Metanephros (tissue), 2 donors: ENCODE measurements at places on chromosomes 16 and 17. TPM values are rescaled to one million over a fixed set of nuclear protein-coding genes. Genes with fewer than 3 reads are reported as not detected.

Gene TPSD1
- total RNA-seq, result not detected

Gene KCNH6
- total RNA-seq, result 2.1 TPM

Gene KRT222
- not detected for total RNA-seq

Gene CFDP1
- 56.9 TPM for total RNA-seq

Gene CDRT4
- 6.7 TPM for total RNA-seq

Gene LRRC3C
- total RNA-seq, result not detected

Gene EFCAB5
- total RNA-seq, result 0.82 TPM

Gene CRYBA1
- total RNA-seq, result not detected

Gene OTOA
- 0.18 TPM for total RNA-seq

Gene ZNF232
- 10.4 TPM for total RNA-seq

Gene PLA2G15
- total RNA-seq, result 34.9 TPM

Gene GRB7
- total RNA-seq, result 35.7 TPM

Gene PRSS53
- 1.1 TPM for total RNA-seq

Gene CYGB
- total RNA-seq, result 18.4 TPM

Gene KIF19
- total RNA-seq, result 0.23 TPM

Gene ADAD2
- total RNA-seq, result 0.18 TPM

Gene LHX1
- 50.7 TPM for total RNA-seq

Gene C1QL1
- 1.1 TPM for total RNA-seq

Gene LGALS9B
- total RNA-seq, result not detected

Gene PRSS21
- total RNA-seq, result not detected

Gene PPY
- total RNA-seq, result not detected

Gene CD300LF
- 3.0 TPM for total RNA-seq

Gene SRCAP
- total RNA-seq, result 47.5 TPM

Gene OR4D1
- total RNA-seq, result not detected

Gene CHST4
- total RNA-seq, result not detected

Gene PGAP3
- total RNA-seq, result 27.8 TPM

Gene GJD3
- 0.88 TPM for total RNA-seq

Gene CES5A
- not detected for total RNA-seq

Gene PERCC1
- total RNA-seq, result not detected

Gene TPSB2
- 0.47 TPM for total RNA-seq

Gene IRX3
- total RNA-seq, result 18.9 TPM

Gene LITAFD
- total RNA-seq, result not detected

Gene C17orf67
- 1.8 TPM for total RNA-seq

Gene MRPL58
- total RNA-seq, result 40.1 TPM

Gene CMTM3
- 35.4 TPM for total RNA-seq

Gene HES7
- total RNA-seq, result not detected

Gene LDHD
- total RNA-seq, result 15.0 TPM

Gene MYO1C
- 90.9 TPM for total RNA-seq

Gene MIS12
- 18.2 TPM for total RNA-seq

Gene CEP295NL
- total RNA-seq, result 8.1 TPM

Gene TMEM238L
- total RNA-seq, result 5.0 TPM

Gene PLEKHH3
- total RNA-seq, result 34.7 TPM

Gene FOXN1
- 0.23 TPM for total RNA-seq

Gene ZNF19
- total RNA-seq, result 7.9 TPM

Gene CDC42EP4
- total RNA-seq, result 67.3 TPM

Gene TNP2
- not detected for total RNA-seq

Gene EVI2B
- 3.3 TPM for total RNA-seq

Gene IRX6
- 4.0 TPM for total RNA-seq

Gene NKD1
- 12.6 TPM for total RNA-seq

Gene CA5A
- total RNA-seq, result not detected

Gene NTN3
- 13.0 TPM for total RNA-seq

Gene HOXB4
- total RNA-seq, result 14.2 TPM

Gene PMP22
- 76.2 TPM for total RNA-seq

Gene IGSF6
- total RNA-seq, result 7.5 TPM

Gene PRSS33
- total RNA-seq, result 1.2 TPM

Gene ARHGAP44
- total RNA-seq, result 7.9 TPM
